CD4-positive, alpha-beta T cell treated with Interleukin-4 for 4 hours (primary cell): ENCODE measurements at places on chromosomes 5 and 9.
A peak's percentile ranks its signal among the peaks of the same experiment; 100 is the strongest.

- DNase-seq, result no peak
These were observed 50.0 kb upstream of the ADAMTSL1 start for GRCh38 chr9:18423791-18424531.

DNA sequence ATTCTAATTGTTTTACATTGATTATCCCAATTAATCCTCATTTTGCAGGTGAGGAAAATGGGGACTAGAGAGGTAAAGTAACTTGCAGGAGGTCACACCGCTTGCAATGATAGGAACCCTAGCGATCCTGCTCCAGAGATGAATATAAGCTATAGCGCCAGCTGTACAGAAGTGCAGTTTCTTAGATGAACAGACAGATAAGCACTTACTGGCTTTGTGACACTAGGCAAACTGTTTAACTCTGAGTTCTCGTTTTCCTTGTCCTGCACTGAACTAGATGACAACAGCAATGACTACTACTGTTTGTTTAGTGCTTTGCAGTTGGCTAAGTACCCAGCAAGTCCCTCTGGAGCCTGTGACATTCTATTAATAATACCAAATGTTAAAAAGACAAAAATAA lies 11.1 kb downstream of the LHX6 start:
- no peak for DNase-seq

DNA sequence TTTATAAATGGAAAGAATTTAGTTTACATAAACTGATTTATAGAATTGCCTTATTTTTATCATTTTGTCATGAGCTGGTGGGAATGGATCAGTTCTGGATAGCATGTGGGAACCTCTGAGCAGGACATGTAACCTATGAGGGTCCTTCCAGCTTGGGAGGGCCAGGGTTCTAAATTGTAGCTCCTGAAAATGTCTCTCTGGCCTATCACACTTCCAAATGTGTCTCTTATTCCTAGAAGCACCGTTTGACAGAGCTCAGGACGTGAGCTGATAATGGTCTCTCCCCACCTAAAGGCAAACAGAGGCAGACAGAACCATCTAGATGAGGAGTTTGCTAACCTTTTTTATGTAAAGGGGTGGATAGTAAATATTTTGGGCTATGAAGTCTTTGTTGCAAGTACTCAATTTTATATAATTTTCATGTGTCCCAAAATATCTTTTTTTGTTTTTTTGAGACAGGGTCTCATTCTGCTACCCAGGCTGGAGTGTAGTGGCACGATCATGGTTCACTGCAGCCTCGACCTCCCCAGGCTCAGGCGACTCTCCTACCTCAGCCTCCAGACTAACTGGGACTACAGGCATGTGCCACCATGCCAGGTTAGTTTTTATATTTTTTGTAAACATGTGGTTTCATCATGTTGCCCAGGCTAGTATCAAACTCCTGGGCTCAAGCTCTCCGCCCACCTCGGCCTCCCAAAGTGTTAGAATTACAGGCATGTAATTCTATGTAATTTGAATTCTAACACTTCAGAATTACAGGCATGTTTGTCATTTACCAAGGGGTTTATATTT lies 4.0 kb downstream of the TRAF1 start:
- no peak for DNase-seq

DNA sequence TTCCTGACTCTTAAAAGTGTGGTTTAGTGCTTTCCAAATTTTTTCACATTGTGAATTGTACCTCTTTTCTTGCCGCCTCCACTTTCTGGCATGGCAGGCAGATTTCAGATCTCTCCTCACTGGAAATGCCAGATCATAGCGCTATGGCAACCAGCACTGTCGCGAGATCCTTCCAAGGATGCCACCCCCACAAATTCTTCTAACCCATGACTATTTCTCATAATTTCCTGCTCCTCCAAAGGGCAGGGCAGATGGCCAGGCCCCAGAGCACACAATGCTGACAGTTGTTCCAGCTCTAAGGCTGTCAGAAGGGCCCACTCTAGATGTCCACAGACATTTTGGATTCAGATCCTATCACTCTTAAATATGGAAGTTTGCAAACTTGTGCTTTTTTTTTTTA lies 446.2 kb upstream of the RIOK2 start:
- no peak for DNase-seq

DNA sequence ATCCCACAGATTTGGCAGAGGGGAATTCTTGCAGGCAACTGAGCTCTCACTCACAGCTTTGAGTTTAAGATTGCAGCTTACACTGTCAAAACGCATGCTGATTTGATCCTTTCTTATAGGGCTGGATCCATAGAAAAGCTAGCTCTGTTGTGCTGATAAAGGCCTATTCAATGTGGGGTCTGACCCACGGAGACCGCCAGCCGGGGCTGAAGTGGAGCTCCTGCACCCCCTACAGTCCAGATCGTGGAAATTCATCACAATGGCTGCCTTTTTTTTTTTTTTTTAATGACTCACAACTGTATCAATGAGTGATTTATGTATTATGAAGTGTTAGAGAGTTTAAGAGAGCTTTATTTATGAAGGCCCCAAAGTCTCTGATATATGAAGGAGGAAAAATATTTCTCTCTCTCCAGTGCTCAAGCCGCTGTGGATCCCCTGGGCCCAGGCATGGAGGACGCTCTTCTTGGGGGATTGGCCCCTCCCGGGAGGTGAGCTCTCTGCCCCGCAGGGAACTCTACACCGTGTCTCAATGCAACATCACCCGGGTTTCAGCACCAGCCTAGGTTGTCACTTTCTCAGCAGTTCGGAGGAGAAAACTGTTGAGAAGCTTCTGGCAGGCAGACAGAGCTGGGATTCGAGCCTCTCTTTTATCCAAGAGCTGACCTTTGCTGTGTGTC lies 700.2 kb downstream of the IRX1 start:
- DNase-seq, result no peak

GRCh38 chr5:150630461-150631325 lies 9.8 kb upstream of the SYNPO start:
- no peak for DNase-seq

GRCh38 chr9:87138128-87139040 lies 191.1 kb upstream of the GAS1 start:
- DNase-seq, result no peak

GRCh38 chr9:76545191-76545590 lies 86.2 kb downstream of the GCNT1 start:
- no peak for DNase-seq

DNA sequence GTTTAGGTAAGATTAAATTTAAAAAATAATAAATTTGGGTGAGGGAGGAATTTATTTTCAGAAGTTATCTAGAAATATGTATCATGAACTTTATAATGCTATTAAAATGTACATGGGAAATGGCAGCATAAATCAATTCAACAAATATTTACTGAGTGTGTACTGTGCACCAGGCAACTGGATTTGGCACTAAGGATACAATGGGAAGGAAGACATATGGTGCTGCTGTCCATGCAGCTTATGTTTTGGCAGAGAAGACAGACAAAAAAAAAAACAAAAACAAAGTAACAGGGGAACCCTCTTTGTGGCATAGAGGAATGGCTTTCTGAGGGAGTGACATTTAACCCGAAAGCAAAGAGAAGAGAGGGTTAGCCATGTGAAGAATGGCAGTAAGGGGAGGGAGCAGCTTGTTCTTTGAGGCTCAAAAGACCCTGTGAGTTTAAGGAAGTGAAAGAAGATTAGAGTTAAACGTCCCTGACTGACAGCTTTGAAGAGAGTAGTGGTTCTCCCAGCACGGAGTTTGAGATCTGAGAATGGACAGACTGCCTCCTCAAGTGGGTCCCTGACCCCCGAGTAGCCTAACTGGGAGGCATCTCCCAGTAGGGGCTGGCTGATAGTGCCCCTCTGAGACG lies 23.9 kb downstream of the CNTRL start:
- DNase-seq, result no peak

DNA sequence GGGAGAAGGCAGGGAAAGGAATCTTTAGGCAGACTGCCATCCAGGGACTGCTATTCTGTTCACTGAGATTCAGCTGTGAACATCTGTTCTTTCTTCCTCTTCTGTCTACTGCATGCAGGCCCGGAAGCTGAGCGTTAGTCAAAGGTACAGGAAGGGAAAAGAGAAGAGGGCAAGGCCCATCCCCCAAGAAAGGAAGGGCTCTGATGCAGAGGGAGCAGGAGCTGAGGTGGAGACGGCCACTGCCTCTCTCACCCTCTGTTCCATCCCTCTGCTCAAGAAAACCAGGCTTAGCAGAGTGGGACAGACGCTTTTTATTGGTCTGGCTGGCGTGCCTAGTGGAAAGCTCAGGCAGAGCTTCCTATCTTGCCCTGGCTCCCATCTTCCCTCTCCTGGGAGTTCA lies 57.6 kb downstream of the PFDN1 start:
- DNase-seq, result no peak

- DNase-seq, result no peak
These were observed 368.1 kb upstream of the CTNND2 start for GRCh38 chr5:12272389-12272788.

DNA sequence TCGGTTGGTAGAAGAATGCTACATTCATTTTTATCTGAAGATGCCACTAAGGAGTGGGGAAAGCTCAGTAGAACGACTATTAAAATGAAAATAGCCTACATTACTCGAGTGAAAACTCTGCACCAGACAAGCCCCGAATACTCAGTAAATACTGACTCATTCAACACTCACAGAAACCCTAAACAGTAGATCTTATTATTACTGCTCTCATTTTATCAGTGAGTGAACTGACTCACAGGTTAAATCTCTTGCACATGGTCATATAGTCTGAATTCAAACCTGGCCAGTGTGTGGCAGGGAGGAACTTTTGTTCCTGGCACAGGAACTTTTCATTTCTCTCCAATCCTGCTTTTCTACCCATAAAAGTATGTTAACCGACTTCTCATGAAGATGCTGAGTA lies 9.6 kb upstream of the PAPPA start:
- no peak for DNase-seq

- DNase-seq, result no peak
These were observed 27.3 kb downstream of the NR6A1 start for GRCh38 chr9:124743686-124744348.

- no peak for DNase-seq
These were observed 804 bp downstream of the ARSI start for GRCh38 chr5:150301901-150302300.

DNA sequence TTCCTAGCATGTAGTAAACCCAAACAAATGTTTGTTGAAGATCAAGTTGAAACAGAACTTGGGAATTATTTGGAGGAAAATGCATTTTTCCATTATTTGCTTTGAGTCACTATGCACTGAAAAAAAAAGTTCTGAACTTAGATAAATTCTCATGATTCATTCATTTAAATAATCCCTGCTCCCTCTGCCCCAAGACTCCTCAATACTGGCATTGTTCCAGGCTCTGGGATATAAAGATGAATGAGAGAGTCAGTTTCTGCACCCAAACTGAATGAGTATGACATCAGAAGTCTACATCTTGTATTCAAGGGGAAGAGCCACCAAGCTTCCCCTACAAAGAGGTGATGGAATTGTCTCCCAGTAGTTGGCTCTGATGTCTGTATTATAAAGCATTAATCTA lies 123.9 kb downstream of the SEC61B start:
- no peak for DNase-seq

GRCh38 chr5:159049844-159050315 lies 49.8 kb downstream of the EBF1 start:
- no peak for DNase-seq

DNA sequence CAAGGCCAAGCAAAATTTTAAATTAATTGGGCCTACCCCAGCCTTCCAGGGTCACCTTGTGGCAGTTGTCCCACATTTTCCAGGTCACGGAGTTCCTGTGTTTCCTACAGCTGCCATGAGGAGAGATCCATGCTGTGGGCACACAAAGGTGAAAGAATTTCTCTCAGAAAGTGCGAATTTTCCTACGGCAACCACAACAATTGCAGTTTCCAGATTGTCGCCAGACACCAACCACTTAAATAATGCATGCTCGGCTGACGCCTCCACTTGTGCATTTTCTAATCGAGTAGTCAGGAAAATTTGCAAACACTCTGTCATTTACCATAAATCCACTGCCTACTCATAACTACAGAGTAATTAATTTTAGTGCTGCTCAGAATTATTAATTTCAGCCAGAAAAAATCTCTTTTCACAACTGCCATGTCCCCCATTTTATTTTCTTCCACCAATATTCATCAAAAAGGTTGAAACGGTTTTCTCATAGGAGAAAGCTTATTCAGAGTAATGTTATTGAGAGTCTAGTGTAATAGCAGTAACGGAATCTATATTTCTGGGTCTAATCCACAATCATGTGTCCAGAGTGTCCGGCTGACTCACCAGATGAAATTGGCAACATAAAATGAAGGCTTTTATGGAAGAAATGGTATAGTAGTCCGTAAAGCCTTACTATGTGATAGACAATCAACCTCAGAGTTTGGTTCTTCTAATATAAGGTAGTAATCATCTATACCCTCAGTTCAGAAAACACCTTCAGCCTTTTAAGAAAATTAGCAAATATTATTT lies 389.8 kb downstream of the NR2F1-AS1 start:
- no peak for DNase-seq

DNA sequence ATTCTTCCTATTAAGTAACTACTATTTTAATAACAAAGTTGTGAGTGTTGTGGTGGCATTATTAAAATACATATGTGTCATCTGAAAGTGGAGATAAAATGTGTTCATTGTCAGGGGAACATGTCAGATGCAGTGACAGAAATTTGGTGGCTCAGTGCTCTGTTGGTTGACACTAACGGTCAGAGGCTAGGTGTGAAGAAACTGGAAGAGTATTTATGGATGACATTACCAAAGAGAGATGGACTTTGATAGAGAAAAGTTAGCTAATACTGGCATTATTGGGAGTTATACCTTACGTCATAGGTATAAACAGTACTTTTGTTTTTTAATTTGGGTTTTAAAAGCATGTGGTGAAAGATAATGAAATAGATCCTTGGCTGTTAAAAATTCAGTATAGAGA lies 33.7 kb downstream of the PAM start:
- no peak for DNase-seq

- DNase-seq, result no peak
These were observed 61.9 kb downstream of the GLIS3 start for GRCh38 chr9:4237748-4238511.

DNA sequence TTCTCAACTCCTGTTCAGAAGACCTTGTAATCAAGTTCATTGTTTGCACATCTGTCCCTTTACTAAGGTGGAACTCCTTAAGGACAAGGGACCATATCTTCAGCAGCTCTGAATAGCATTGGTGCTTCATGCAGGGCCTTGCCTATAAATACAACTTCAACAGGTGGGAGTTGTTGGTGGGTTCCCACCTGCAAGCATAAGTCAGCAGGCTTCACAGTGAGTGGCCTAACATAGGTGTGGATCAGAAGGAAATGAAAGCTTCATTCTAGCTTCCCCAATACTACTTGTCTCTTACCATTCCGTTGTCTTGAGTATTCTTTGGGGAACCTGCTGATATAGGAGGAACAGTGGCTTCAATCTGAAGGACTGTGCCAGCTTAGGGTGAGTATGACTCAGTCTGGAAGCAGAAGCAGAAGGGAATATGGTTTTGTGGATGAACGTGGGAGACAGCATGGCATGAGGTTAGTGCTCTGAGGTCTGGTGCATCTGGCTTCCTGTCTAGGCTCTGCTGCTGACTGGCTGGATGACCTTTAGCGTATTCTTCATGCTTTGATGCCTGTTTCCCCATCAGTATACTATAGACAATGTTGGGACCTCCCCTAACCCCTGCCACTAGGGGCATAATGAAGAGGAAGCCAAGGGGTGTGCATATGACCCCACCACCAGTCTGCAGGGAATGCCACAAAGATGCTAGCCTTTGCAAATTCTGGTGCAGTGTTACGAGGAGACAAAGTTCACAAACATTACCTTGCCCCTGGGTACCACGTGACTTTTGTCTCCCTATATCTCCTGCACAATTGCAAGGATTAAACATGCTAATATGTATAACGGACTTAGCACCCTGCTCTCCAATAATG lies 192.3 kb downstream of the PALM2AKAP2 start:
- peak; percentile 16 for DNase-seq

GRCh38 chr9:135152614-135153334 lies 65.3 kb downstream of the OLFM1 start:
- no peak for DNase-seq
